Fibroblast of skin of abdomen (primary cell): ENCODE measurements at places on chromosomes 13 and 19.

DNA sequence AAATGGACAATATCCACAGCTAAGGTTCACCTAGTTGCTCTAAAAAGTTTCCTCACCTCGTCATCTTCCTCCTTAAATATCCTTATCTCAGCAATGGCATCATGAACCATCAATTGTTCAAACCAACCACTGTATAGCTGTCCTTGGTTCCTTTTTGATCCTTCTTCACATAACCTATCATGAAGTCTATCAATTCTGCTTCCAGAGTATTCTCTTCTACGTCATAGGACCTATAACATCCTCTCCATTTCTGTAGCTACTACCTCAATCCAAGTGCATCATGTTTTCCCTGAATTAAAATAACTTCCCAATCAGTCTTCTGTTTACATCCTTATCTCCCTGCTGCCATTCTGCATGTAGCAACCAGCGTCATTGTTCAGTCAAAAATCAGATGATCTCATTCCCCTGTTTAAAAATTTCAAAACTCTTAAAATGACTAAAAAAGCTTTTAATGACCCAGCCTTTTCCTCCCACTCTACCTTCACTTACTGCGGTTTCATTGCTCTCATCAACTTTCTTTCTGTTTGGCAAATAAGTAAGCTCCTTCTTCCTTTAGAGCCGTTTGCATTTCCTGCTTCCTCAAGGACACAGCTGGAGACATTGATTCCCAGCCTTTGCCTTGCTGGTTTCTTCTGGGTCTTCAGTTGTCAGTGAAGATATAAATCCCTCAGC is 223.9 kb upstream of the MIR17HG start:
- DNase-seq = no peak

DNA sequence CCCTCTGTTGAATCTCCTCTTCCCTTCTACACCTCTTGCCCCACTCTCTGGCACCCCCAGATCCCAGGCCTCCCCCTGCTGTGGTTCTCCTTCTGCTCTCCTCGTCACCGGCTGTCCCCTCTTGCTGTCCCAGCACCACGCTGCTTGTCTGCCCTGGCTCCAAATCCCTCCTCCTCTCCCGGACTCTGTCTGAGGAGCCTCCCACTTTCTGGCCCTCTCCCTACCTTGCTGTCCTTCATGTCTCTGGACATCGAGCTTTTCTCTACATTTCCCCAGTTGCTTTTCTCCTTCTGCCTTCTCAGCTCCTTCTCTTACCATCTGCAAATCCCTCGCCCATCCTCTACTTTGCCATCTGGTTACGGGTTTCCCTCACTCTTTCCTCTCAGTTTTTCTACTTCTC is 1.2 kb downstream of the ZNF347 start:
- no peak for DNase-seq

DNA sequence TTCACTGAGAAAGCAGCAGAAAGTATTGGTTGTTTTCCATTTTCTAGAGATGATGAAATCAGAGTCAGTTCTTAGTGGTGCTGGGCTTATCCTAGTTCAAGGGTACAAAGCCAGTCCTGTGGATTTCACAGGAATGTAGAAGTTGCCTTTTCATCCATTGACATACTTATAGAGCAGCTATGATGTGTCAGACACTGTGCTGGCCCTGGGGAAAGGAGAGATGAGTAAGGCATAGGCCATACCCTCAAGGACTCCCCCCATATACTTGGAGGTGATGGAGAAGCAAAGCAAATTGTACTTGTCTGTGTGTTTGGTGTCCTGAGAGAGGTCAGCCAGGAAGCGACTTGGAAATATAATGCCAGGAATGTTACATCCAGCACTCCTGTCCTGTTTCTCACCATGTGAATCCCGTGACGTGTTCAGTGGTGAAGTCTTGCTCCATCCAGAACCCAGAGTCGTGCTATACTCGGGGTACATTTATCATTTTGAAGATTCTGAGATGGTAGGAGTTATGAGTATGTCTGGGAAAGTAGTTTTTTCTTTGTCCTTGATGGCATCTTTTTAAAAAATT is 22.6 kb downstream of the ERCC5 start:
- peak; percentile 38 for DNase-seq

DNA sequence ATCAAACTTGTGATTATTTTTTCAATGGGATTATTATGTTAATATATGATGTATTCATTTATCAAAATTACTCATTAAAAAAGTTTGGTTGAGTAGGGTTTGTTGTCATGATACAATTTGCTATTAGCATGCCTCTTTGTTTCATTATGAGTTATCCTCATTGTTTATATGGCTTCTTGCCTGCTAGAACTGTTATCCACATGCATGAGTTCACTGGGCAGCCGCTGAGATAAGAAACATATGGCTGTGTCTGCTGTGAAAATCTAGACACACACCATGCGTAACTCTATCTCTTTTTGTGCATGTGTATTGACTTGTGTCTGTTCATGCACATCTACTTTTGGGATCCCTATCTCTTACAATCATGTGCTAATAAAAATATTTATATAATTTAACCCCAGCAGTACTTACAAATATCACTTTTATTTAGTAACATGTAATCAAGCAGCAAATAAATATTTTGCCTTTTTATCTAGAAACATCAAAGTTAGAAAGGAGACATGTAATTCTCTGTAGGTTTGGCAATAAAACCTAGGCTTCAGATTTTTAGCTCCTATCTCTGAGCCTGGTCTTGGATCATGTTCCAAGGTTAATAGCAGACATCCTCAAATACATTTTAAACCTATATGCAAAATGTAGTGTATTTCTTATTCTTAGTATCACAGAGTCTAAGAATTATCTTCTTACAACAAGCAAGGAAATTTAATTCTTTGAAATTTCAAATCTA is 11.2 kb upstream of the KLF12 start:
- DNase-seq = peak; percentile 66

DNA sequence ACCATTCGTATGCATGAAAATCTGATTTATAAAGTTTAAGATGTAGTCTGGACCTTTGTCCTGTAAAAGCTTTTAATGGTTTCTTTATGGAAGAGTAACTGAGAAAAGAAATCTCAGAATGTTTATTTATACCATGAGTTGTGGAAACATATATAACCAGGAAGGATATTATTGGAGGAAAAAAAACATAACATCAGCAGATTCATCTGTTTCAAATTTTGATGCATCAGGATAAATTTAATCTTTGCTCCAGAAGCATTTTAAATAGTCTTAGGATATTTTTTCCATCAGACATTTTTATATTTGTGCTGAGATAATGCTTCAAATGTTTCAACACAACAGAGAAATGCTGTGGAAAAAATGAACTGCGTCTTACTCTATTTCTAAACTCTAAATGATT is 31.2 kb upstream of the CSNK1A1L start:
- DNase-seq = no peak

- no peak for DNase-seq
Observed at GRCh38 chr13:62287764-62288163, 872.1 kb upstream of the PCDH20 start.

DNA sequence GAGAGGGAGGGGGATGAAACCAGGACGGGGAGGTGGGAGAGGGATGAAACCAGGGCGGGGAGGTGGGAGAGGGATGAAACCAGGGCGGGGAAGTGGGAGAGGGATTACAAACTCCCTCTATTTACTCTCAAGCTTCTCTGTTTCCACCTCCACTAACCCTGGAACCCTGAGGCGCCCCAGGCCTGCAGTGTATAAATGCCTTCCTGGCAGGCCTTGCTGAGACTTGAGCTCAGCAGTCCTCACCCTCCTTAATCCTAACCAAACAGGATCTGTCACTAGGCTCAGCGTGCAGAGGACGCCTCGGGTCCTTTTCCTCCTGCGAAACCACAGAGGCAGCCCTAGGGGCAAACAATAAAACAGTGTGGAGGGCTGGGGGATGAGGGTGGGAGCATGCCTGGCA is 32.1 kb upstream of the OR1M1 start:
- no peak for DNase-seq

DNA sequence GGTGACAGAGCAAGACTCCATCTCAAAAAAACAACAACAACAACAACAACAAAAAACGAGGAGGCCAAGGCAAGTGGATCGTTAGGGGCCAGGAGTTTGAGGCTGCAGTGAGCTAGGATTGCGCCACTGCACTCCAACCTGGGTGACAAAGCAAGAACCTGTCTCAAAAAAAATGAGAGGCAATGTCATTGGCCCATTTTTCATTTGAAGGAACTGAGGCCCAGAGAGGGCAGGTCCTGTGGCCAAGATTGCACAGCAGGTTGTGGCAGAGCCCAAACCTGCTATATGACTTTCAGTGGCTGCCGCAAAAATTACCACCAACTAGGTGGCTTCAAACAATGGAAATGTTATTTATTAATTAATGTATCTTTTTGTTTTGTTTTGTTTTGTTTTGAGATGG is 5.5 kb downstream of the PIK3R2 start:
- DNase-seq = no peak

- no peak for DNase-seq
Observed at GRCh38 chr19:56270676-56271075, 1.9 kb upstream of the EDDM13 start.

DNA sequence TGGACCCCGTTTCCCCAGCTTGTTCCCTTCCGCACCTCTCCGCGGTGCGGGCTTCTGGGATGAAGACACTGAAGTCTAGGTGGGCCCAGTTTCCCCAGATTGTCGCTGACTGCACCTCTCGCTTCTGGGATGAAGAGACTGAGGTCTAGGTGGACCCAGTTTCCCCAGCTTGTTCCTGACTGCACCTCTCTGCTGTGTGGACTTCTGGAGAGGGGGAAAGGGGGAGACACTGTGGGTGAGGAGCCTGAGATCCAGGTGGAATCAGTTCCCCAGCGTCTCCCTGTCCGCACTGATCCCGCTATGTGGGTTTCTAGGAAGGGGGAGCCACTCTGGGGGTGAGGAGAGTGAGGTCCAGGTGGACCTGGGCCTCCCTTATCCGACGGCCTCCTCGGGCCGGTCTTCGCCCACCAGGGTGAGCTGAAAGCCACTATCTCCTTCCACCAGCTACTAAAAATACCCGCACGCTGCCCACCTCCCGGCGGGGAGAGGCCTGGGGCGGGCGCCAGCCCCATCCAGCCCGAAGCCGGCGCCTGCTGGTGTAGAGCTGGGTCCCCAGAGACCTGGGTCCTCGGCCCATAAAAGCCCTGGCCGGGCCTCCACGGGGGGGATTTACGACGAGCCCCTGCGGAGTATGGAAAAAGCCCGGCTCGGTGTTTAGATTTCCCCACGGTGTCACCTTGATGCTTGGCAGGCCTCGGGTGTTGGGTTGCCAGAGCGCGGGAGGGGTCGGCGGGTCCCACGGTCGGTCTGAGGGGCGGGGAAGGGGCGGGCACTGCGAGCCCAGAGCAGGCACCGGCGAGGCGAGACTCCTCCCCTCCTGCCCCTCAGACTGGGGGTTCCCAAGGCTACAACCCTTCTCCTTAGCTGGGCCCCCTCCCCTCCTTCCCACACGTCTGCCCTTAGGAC is 10.6 kb downstream of the FUT6 start:
- DNase-seq = peak; percentile 14

GRCh38 chr19:6743714-6744380 is 4.4 kb downstream of the TRIP10 start:
- DNase-seq = no peak

GRCh38 chr19:46076951-46077814 is 36.4 kb upstream of the IGFL4 start:
- DNase-seq = peak; percentile 83

GRCh38 chr19:38114651-38115050 is 109.4 kb downstream of the DPF1 start:
- DNase-seq = no peak

DNA sequence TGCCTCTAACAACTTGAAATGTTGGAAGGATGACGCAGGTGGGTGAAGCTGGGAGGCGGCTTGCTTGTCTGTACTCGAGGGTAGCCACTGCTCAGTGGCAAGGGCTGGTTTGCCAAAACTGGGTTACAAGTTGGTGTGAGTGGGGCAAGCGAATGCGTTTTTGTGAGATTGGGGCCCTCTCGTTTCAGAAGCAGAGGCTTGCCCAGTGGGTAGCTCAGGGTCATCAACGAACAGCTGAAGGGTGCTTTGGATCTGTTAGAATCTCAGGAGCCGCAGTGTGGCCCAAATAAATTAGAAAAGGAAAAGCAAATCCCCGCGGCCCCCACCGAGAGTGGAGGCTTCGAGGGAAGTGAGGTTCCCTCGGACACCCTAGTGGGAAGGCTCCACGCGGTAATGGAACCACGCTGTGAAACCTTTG is 7.3 kb downstream of the ATP4B start:
- no peak for DNase-seq

DNA sequence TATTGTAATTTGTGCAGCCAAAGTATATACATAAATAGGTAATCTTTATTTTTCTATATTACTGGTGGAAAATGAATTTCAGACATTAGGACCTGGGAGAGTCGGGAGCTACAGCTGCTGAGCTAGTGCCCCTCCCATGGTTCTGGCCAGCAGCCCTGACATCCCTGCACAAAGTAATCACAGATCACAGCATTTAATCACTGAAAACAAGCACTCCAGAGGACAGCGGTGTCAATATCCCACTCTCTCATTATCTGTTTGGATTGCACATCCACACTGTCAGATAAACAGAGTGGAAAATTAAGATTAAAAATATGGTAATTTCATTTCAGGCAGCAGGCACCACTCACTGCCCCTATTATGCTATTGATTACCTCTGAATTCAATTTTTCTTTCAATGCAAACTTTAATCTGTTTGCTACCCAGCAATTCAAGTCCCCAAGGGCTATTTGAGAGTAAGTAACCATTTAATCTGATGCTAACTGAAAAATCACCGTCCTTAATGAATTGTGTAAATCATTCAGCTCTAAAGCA is 254.1 kb upstream of the SOX21 start:
- DNase-seq = no peak

- DNase-seq = no peak
Observed at GRCh38 chr19:6590827-6591319, at the start of gene CD70. Gene CD70, minus strand, starts transcription at chr19:6591150. Its CDS starts 148 bp downstream, at chr19:6591002.

DNA sequence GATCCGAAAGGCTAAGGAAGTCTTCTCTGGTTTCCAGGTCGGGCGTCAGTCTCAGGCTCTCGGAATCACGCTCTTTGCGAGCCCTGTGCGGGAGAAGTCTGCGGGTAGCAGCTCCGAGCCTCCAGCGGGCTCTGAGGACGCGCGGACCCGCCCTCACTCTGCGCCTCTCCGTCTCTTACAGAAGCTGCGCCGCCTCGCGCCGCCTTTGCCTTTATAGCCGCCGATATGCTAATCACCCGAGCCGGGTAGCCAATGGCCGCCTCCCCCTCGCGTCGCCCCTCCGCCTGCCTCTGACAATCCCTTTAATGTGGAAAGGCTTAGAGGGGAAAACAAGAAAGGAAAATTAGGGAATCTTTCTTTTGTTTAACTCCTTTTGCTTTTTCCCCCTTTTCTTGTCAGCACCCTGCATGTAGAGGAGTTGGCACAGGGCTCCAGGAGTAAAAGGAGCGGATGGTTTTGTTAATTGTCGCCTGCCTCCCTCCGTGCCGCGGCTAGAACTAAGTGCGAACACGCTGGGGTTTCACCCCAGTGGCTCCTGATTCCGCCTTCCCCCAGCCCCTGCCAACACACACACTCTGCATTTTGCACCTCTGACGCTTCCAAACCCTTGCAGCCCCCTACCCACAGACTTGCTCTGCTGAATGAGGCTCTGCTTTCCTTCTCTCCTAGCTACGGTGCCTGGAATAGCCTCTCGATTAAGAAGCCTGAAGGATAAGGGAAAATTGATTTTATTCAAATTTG is at the start of gene PCDH8:
Gene PCDH8 (minus strand): TSS at position 186 of the 741 bp plus-strand sequence. CDS start 204 bp downstream, outside the sequence.
- no peak for DNase-seq
